ENCODE measurements at places on chromosomes 5 and 9. TPM values are rescaled to one million over a fixed set of nuclear protein-coding genes. Genes with fewer than 3 reads are reported as not detected.

GRCh38 chr9:36100532-36100931 is 36.0 kb upstream of the GLIPR2 start:
- H3K27me3 ChIP-seq: peaks cover 2% of the 10 kb centered on the region
- no peak for DNase-seq
- no peak overlapping the region for H3K4me3 ChIP-seq
- peaks cover 8% of the 10 kb centered on the region for H3K4me1 ChIP-seq
- no peak overlapping the region for H3K27ac ChIP-seq

GRCh38 chr9:37508135-37508833 is 22.5 kb downstream of the POLR1E start:
- no peak for DNase-seq
- peaks cover 16% of the 10 kb centered on the region for H3K36me3 ChIP-seq
- no peak overlapping the region for H3K4me3 ChIP-seq
- no peaks in the 10 kb centered on the region for H3K27me3 ChIP-seq
- no peak overlapping the region for H3K27ac ChIP-seq
- H3K4me1 ChIP-seq: peaks cover 11% of the 10 kb centered on the region

GRCh38 chr9:109597496-109597895 is 99.4 kb upstream of the PTPN3 start:
- no peak overlapping the region for H3K27ac ChIP-seq
- H3K4me3 ChIP-seq: no peak overlapping the region
- peaks cover 2% of the 10 kb centered on the region for H3K27me3 ChIP-seq
- H3K4me1 ChIP-seq: no peaks in the 10 kb centered on the region

DNA sequence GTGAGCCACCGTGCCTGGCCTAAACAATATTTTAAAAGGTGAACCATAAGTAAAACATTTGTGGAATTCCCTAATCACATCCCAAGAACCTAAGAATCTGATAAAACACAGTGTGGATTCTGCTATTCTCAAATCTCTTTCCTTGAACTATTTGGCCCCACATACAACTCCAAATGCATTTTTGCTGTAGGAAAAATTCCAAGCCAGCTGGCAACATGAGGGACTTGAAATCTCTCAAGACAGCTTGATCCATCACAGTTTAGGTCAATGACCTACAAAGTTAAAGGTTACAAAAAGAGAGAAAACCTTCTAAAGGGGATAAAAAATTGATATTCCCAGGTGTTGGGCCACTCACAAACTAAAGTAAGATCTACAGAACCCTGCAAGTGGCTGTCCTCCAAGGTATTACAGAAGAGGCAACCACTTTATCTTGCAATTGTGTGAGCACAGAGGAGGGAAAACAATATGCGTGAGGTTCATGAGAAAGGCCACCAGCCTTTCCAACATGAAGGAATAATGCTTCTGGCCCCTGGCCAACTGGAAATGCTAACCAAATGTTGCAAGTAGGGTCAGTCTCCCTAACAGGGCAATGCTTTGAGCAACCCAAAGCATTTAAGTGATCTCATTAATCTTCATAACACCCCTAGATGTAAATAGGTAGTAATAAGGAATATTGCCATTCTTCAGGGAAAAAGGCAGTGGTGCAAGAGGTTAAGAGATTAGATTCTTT is 221.4 kb downstream of the SEMA5A start:
- H3K4me3 ChIP-seq: no peak overlapping the region
- no peaks in the 10 kb centered on the region for H3K27me3 ChIP-seq
- H3K4me1 ChIP-seq: no peaks in the 10 kb centered on the region
- no peak for DNase-seq
- H3K36me3 ChIP-seq: no peaks in the 10 kb centered on the region

DNA sequence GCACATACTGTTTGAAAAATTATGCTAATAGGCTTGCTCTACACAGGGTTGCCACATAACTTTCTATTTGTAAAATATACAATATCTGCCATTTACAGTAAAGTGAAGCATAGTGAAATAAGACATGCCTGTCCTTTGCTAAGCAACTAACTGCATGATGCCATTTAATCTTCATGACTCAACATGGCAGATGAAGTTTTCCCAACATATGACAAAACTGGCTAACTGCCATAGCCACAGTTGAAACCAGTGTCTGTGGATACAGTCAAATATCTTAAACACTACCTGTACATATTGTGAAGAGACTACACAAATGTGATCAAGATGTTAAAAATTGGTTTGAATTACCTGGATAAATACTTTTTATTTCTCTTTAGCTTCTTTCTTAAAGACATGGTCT is 3.1 kb upstream of the DMAC1 start:
- no peaks in the 10 kb centered on the region for H3K27me3 ChIP-seq
- no peak overlapping the region for H3K27ac ChIP-seq
- no peak overlapping the region for H3K4me3 ChIP-seq
- H3K4me1 ChIP-seq: peaks cover 12% of the 10 kb centered on the region
- no peak for DNase-seq

DNA sequence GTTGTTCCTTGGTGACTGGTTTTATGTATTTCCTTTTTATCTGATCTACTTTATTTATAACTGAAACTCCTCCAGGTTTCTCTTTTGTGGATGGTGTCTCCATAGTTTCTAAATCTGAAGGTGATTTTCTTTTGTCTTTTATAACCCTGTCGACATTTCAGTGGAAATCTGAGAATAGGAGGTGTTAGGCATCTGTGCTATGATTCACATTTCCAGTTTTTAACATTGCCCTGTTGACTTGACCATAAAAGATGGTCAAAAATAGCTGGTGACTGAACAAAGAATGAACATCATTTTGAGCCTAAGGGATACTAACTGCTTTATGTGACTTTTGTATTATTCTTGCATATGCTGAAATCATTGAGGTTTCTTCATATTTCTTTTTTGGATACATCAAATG is 190.5 kb downstream of the PCSK1 start:
- no peak overlapping the region for H3K27ac ChIP-seq
- H3K36me3 ChIP-seq: no peaks in the 10 kb centered on the region
- peaks cover 2% of the 10 kb centered on the region for H3K4me1 ChIP-seq
- peaks cover 5% of the 10 kb centered on the region for H3K27me3 ChIP-seq

- no peak overlapping the region for H3K4me3 ChIP-seq
- no peaks in the 10 kb centered on the region for H3K27me3 ChIP-seq
- H3K4me1 ChIP-seq: no peaks in the 10 kb centered on the region
Observed at GRCh38 chr9:70504834-70505233, 90.4 kb upstream of the KLF9 start.

DNA sequence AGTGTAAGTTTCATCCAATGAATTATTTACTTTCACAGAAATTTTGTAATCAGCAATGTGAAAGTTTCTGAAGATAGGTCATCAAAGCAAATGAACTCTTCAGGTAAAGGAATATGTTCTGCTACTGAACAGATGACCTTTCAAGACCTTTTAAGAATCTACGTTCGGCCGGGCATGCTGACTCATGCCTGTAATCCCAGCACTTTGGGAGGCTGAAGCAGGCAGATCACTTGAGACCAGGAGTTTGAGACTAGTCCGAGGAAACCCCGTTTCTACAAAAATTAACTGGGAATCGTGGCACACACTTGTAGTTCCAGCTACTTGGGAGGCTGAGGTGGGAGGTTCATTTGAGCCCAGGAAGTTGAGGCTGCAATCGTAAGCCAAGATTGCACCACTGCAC is 578.4 kb upstream of the COX7C start:
- no peak for DNase-seq
- no peaks in the 10 kb centered on the region for H3K27me3 ChIP-seq
- no peak overlapping the region for H3K27ac ChIP-seq
- no peaks in the 10 kb centered on the region for H3K4me1 ChIP-seq

DNA sequence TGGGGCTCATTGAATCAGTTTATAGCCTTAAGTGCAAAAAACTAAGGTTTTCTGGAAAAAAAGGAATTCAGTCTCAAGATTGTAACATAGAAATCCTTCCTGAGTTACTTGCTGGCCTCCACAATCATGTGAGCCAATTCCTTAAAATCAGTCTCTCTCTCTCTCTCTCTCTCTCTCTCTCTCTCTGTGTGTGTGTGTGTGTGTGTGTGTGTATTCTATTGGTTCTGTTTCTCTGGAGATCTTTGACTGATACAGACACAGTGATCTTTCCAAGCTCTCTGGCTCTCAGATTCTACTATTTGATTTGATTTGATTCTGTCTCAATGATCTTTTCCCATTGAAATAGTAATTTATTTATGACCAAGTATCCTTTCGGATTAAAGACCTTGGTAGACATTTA is 74.6 kb downstream of the CFAP95 start:
- no peak for DNase-seq
- H3K27me3 ChIP-seq: peaks cover 2% of the 10 kb centered on the region
- H3K27ac ChIP-seq: no peak overlapping the region
- no peaks in the 10 kb centered on the region for H3K36me3 ChIP-seq
- H3K4me1 ChIP-seq: no peaks in the 10 kb centered on the region
- no peak overlapping the region for H3K4me3 ChIP-seq

GRCh38 chr5:111945535-111945934 is 188.5 kb upstream of the NREP start:
- peaks cover 7% of the 10 kb centered on the region for H3K27me3 ChIP-seq
- no peak overlapping the region for H3K4me3 ChIP-seq
- H3K36me3 ChIP-seq: no peaks in the 10 kb centered on the region
- DNase-seq: no peak

DNA sequence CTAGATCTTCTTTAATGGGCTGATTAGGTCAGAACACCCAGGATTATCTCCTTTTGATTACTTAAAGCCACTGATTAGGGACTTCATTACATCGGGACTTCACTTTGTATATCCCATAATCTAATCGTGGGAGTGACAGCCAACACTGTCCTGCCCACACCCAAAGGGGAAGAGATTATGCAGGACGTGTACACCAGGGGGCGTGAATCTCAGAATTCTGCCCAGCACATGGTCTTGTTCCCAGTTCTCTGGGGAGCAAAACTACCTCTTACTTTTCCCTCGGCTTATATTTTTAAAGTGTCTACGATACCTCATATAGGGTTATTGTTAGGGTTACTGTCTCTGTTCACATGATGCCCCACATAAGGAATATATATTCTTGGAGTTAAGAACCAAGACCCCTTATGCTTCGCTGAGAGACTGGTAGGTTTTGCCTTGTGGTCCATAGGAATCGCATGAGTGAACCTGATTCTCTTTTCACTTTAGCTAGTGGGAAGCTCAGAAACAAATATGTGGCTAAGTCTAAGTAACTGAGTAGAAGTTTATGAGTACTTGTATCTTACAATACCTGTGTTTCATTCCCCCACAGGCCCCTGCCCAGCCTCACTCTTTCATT is 192.7 kb downstream of the GNA14 start:
- no peak overlapping the region for H3K27ac ChIP-seq
- H3K27me3 ChIP-seq: peaks cover 7% of the 10 kb centered on the region
- peaks cover 13% of the 10 kb centered on the region for H3K4me1 ChIP-seq
- no peak for DNase-seq
- no peak overlapping the region for H3K4me3 ChIP-seq
- H3K36me3 ChIP-seq: no peaks in the 10 kb centered on the region

DNA sequence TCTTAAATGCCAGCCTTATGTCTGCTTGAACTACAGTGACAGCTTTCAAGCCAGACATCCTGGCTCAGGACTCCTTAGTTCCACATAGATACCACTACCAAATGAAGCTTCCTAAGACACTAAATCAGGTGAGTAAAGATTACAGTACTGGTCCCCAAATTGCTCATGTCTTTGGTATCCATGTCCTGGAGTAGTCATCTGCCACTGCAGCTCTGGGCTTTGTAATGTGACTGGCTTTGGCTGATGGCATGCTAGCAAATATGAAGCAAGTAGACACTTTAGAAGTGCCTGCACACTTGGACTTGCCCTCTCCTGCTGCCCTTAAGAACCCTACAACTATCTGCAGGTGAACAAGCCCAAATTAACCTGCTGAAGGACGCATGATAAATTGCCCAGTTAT is 334.9 kb downstream of the BNC2 start:
- peaks cover 4% of the 10 kb centered on the region for H3K27me3 ChIP-seq
- H3K36me3 ChIP-seq: no peaks in the 10 kb centered on the region
- no peak overlapping the region for H3K27ac ChIP-seq
- no peak overlapping the region for H3K4me3 ChIP-seq

DNA sequence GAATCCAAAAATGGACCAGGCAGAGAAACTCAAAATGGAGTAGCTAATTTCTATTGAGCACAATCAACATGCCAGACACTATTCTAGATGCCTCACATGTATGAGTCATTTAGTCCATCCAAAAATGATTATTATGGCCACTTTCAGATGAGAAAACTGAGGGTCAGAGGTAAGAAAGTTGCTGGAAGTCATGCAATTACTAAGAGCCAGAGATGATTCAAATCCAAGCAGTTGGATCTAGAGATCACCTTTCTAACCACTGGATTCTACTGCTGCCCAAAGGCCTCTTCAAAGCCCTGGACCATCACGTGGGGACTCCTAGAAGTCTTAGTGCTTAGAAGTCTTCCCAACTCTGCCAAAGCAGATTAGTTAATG is 51.8 kb upstream of the HMHB1 start:
- no peak overlapping the region for H3K4me3 ChIP-seq
- DNase-seq: no peak
- peaks cover 6% of the 10 kb centered on the region for H3K27me3 ChIP-seq
- no peaks in the 10 kb centered on the region for H3K4me1 ChIP-seq
- H3K27ac ChIP-seq: no peak overlapping the region

- no peak overlapping the region for H3K4me3 ChIP-seq
- DNase-seq: no peak
- peaks cover 1% of the 10 kb centered on the region for H3K4me1 ChIP-seq
- no peak overlapping the region for H3K27ac ChIP-seq
- H3K36me3 ChIP-seq: peaks cover 42% of the 10 kb centered on the region
Observed at GRCh38 chr5:143064676-143065075, 294.5 kb downstream of the ARHGAP26 start.

DNA sequence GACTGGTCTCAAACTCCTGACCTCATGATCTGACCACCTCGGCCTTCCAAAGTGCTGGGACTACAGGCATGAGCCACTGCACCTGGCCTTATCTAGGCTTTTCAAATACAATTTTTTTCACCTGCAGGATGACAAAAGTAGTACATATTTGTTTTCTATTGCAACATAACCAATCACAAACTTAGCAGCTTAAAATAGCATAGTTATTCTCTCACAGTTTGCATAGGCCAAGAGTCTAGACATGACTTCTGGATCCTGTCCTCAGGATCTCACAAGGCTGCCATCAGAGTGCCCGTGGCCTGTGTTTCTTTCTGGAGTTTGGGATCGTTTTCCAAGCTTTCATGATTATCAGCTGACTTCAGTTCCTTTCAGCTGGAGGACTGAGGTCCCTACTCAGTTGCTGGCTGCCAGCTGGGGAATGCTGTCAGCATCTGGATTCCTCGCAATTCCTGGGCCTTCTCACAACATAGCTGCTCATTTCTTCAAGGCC is 348.9 kb downstream of the ARHGEF28 start:
- no peak for DNase-seq
- peaks cover 4% of the 10 kb centered on the region for H3K27me3 ChIP-seq
- no peak overlapping the region for H3K4me3 ChIP-seq
- H3K27ac ChIP-seq: no peak overlapping the region
- H3K36me3 ChIP-seq: no peaks in the 10 kb centered on the region

The SLC25A25 gene
- 21.2 TPM for total RNA-seq

The AQP7 gene
- not detected for total RNA-seq

The ARSI gene
- total RNA-seq: not detected

The HDHD3 gene
- total RNA-seq: 20.0 TPM

The PROB1 gene
- total RNA-seq: 4.3 TPM

The RFX3 gene
- 16.2 TPM for total RNA-seq
